Karpas-422 (cell line): ENCODE measurements at places on chromosomes 6 and 20.

DNA sequence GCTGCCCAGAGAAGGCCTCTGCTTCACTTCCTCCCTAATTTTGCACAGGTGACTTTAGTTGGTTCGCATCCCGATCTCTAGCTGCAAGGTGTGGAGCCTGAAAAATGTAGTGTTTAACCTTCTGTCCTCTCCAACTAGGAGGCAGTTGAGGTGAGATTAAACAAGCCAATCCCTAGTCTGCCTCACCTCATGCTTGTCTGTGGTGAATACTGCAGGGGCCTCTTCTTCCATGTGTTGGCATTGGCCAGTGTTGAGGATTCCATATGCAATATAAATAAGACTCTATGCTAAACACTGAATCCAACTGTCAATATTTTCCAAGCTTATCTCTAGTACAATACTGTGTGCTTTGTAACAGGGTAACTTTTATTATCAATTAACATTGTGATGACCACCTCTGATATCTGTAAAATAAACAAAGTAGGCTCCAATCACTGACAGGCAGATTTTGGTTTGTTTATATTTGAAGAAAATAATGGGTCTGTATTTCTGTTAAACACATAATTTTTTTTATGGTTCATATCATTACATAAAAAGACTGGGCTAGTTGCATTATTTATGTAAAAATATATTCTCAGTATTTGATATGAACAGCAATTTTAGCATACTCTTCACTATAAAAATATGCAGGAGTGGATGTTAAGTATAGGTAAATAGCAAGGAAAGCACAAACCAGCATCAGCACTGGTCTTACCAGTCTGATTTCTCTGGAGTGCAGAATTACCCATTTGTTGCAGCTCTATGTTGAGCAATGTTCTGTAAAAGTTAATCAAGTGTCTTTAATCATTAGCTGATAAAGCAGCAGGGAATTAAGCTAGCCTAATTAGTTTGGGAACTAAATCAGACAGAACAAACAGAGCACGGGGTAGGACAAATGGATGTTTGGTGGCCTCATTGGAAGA, 74.0 kb downstream of the ANKRD6 start:
- no peak for DNase-seq

DNA sequence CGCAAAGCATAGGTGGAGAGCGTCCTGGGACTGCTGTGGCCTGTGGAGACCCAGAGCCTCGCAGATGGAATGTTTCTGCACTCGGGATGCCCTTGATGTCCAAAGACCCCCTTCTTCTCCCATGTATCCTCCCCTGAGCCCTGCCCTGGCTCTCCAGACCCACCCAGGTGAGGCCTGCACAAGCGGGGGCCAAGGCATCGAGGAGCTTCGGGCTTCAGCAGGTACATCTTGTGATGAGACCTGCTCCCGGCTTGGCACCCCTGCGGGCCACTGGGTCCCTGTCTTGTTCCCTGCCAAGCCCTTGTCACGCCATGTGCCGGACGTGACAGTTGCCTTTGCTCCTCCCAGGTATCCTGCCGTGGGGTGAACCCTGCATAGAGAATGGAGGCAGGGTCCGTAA, 85.2 kb downstream of the RAMACL start:
- DNase-seq = no peak

- DNase-seq = no peak
These were observed 37.0 kb downstream of the RNF217 start for GRCh38 chr6:124999105-124999764.

- no peak for DNase-seq
These were observed 668 bp downstream of the PKIB start for GRCh38 chr6:122610690-122611455.

DNA sequence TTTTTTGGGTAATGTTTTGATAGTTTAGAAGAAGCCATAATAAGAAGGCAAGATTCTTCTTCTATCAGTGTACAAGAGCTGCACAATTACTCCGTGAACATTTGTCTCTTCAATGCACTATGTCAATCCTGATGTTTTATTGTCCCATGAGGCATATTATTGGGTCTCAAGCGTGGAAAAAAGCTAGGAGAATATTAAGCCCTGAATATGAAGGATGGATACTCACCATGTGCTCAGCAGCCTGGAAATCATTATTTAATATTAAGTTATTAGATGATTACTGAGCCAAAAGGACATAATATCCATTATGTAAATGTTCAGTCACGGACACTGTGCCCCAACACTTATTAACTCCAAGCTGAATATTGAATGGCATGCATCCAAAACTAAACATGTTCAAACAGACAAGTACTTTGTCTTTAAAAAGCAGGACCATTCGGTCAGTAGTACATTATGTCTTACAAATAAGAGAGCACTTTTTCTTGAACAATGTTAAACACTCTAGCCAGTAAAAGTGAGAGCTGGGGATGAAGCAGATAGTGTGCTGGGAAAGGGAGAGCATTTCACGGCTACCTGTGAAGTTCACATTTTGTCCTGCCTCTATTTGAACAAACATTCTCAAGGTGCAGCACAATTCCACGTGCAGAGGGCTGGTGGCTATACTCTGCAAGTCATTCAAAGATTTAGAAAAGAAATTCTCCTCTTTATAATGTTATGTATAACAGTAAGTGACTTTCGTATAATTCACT, 70.6 kb upstream of the CNR1 start:
- no peak for DNase-seq

DNA sequence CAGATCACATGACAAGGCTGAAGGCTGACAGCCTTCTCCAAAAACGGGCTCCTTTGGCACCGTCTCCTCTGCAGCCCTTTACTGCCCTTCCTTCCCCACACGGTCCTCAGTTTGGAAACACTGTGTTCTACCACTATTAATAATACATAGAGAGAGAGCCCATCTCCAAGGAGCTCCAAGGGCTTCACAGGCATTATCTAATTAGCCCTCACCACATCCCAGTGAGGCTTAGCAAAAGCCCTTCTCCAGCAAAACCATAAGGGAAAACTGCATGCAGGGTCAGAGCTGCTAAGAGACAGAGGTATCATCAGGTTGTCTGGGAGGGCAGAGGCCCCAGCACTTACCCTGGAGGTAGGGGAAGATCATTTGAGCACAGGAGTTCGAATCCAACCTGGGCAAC, 169.3 kb upstream of the JARID2 start:
- no peak for DNase-seq

GRCh38 chr20:50501972-50502745, 8.0 kb upstream of the PTPN1 start:
- no peak for DNase-seq

DNA sequence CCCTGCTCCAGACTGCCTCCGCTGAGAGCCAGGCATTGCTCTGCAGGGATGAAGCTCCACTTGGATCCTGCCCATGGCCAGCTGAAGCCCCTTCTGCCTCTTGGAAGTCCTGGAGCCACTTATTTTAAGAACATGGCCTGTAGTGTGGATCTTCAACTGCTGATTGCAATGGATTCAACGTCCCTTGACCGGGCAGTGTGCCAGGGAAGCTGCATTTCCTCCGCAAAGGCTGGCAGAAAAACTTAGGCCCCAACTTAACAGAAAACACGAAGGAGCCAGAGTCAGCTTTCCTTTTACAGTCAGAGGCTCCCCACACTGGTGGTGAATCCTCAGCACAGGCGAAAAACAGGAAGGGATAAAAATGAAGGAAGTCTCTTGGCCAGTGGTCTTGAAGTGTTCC, 26.3 kb upstream of the FOXQ1 start:
- no peak for DNase-seq

DNA sequence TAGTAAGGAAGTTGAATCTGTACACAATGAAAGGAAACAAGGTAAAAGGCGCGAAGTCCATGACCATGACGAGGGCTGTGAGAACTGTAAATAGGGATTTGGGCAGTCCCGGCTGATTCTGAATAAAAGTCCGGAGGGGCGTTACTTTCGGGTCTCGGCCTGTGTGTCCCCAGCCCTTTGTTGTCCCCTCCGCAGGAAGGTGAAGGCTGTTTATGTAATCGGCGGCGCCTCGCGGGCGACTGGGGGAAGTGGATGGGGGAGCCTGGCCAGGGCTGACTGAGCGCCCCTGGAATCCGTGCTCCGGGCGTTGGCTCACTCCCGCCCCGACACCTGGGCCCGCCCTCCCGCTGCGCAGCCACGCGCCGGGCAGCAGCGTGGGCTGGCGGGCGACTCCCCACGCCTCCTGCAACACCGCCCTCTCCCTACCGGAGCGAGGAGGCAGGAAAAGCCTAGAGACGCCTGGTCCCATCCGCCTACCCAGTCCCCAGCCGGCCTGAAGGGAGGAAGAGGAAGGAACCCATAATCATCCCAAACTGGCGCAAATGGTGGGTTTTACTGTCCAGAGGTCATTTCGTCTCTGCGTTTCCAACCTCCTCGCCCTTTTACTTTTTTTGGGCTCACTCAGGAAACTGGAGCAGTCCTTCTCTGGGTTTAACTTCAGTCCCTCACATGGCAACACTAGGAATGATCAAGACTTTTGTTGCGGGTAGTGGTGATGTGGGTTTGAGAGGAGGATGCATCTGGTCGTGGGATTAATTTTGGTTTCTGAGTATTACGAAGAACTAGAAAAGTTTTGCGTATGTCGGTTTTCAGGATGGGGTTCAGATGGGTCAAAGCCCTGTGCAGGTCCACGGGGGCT, 12.1 kb downstream of the TRIM31 start:
- DNase-seq = peak; percentile 44

DNA sequence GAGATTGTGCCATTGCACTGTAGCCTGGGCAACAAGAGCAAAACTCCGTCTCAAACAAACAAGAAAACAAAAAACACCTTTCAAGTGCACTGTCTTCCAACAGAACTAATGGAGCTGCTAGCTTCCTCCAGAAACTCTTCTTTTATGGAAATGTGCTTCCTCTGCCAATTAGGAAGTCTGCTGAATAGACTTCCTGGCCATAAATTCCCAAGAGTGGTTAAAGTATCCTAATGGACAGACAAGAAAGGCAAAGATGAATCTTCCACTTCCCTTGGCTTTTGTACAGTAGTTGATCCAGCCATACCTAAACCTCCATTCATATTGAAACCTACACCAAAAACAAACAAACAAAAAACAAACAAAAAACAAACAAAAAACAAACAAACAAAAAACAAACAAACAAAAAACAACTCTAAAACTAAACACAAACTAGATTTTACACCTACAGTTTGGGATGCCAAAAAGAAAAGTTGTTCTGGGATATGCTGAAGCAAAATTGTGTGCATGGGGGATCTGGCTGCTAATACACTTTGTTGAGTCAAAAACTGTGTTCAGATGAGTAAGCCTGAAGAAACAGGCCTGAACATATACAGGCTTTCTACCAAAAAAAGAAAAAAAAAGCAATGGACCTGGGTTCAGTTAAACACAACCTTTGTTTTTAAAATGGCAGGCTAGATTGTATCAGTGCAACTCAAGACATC, 59.8 kb upstream of the CARMIL1 start:
- DNase-seq = no peak

DNA sequence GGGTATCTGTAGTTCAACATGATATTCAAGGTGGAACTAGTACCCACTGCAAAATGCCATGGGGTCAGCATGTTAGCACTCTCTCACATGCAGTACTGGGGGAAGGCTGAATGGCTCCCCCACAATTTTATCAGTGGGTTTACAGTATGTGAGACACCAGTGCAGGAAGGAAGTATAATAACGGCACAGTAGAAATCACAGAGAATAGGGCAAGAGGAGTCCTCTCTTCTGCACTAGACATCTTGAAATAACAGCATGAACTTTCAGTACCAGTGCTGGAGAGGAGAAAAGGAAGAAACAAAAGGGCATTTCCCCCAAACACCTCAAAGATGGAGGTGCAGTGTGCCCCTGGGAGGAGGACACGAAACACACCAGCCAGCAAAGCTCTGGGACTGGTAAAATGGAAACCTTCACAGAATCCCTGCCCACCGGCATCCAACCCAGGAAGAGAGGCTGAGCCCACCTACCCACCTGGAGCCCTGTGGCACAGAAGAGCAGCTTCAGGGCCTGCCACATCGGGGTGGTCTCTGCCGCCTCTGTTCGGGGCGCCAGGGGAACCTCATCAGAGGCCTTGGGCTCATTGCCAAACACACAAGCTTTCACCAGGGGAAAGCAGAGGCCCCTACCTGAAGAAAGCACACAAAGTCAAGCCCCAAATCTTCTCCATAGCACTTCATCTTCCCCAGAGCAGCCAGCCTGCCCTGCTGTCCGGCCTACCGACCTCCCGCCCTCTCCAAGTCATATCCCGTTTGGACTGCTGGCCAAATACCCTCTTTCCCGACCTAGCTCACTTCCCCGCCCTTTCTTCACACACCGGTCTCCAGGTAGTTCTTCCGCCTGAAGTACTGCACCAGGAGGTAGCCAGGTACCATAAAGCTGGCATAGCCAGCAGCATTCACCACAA, 1.2 kb downstream of the SLC35B2 start:
- peak; percentile 69 for DNase-seq

DNA sequence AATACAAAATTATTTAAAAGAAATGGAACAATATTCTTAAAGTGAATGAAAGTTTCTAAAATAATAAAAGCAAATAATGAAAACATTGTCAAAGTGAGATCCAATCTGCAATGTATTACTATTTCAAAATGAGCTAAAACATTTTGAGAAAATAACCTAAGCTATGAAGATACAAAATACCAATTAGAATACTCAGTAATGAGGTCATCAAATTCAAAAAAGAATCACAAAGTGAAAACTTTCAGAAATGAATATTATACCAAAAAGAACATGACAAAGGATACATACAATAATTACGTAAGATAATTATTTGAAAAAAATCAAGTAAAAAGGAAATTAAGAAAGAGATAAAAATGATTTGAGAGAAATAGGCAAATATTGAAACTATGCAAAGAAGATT, 634.5 kb downstream of the EYS start:
- DNase-seq = no peak

DNA sequence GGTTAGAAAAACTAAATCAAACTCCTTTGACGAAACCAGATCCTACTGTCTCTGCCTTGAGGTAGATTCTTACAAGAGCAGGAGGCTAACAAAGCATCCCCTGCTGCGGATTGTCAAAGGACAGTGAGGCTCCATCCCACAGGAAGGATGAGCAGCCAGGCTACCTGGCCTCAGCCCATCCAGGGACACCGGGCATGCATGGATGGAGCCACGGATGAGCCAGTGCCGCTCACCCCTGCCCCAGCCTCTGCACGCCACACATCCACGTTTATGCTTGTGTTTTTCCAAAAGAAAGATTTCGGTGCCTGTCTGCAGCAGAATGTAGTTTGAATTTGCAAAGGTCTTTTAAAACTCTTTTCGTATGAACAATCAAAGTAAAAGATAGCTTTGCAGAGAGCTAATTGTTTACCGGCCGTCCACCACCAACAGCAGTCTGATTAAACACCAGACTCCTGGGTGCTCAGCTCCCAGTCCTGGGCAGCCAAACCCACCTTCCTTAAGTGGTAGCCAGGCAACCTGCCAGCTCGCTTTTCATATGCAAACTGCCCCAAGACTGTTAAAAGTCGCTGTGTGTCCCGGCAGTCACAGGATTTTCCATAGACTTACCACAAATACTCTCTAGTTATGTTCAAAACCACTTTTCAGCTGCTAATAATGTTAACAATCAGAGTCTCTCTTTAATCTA, 999 bp downstream of the THBS2 start:
- DNase-seq = no peak
